ENCODE measurements at places on chromosomes 7 and 10. TPM values are rescaled to one million over a fixed set of nuclear protein-coding genes. Genes with fewer than 3 reads are reported as not detected.

The NYAP1 gene
- total RNA-seq, result 0.38 TPM

DNA sequence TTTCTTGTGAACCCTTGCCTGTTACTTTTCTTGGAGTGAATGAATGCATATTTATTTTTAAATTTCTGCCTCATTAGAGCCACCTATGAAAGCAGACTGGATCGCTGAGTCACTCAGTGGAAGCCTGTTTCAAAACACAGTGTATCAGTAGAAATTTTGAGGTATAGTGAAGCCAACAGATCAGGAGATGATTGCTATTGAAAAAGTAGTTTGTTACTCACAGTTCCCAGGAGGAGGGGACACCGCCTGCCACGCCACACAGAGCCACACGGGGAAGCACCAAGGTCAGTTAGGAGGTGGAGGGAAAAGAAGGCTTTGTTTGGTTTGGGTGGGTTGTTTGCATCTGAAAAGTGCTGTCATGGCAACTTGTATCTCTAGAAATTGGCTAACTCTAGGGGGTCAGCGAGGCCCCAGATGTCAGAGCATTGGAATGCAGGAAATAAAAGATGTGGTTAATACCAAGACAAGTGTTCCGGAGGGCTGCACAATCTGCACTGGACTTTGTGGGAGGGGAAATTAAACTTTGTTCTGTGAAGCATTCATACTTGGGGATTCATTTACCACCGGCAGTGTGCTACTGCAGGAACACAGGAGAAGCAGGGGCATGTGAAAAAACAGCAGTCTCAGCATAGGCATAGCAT lies 106.4 kb upstream of the SDK1 start:
- DNase-seq, result no peak
- no peaks in the 10 kb centered on the region for H3K36me3 ChIP-seq
- no peaks in the 10 kb centered on the region for H3K27me3 ChIP-seq
- no peak overlapping the region for H3K27ac ChIP-seq

- no peaks in the 10 kb centered on the region for H3K4me1 ChIP-seq
- H3K27ac ChIP-seq, result no peak overlapping the region
These were observed 56.8 kb downstream of the RAB11FIP2 start for GRCh38 chr10:117989962-117990361.

The MMRN2 gene
- 32.1 TPM for total RNA-seq

- H3K27me3 ChIP-seq, result no peaks in the 10 kb centered on the region
- no peak overlapping the region for H3K27ac ChIP-seq
- no peak overlapping the region for H3K4me3 ChIP-seq
- H3K4me1 ChIP-seq, result no peaks in the 10 kb centered on the region
- H3K36me3 ChIP-seq, result no peaks in the 10 kb centered on the region
- DNase-seq, result no peak
These were observed 722 bp downstream of the AGR2 start for GRCh38 chr7:16803881-16804673.

The TRRAP gene
- 15.5 TPM for total RNA-seq

GRCh38 chr7:83614112-83614511 lies 34.8 kb downstream of the SEMA3E start:
- H3K4me1 ChIP-seq, result no peaks in the 10 kb centered on the region
- no peak overlapping the region for H3K27ac ChIP-seq
- DNase-seq, result no peak
- H3K36me3 ChIP-seq, result no peaks in the 10 kb centered on the region
- no peak overlapping the region for H3K4me3 ChIP-seq

DNA sequence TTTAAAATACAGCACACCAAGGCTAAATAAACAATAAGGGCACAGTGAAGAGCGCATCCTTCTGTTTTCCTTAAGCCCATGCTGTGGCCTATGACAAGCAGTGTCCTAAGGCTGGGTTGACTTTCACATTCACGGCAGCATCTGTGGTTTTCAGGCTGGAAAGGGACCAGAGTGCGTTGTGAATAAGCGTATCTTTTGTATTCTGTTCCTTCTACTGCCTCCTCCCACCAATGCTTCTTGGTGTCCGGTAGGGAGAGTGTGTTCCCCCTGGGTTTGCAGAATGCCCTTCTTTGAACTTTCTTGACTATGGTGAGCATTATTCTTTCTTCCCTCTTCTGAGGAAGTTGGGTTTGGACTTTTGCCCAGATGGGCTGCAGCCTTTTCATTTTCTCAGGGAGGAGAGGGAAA lies 73.6 kb downstream of the ABCA13 start:
- no peaks in the 10 kb centered on the region for H3K36me3 ChIP-seq
- H3K27me3 ChIP-seq, result peaks cover 8% of the 10 kb centered on the region
- H3K27ac ChIP-seq, result no peak overlapping the region

- H3K27ac ChIP-seq, result no peak overlapping the region
- DNase-seq, result no peak
- H3K36me3 ChIP-seq, result peaks cover 59% of the 10 kb centered on the region
- peaks cover 13% of the 10 kb centered on the region for H3K4me1 ChIP-seq
- H3K4me3 ChIP-seq, result no peak overlapping the region
- no peaks in the 10 kb centered on the region for H3K27me3 ChIP-seq
These were observed 153.3 kb downstream of the EGFR start for GRCh38 chr7:55172161-55172560.

DNA sequence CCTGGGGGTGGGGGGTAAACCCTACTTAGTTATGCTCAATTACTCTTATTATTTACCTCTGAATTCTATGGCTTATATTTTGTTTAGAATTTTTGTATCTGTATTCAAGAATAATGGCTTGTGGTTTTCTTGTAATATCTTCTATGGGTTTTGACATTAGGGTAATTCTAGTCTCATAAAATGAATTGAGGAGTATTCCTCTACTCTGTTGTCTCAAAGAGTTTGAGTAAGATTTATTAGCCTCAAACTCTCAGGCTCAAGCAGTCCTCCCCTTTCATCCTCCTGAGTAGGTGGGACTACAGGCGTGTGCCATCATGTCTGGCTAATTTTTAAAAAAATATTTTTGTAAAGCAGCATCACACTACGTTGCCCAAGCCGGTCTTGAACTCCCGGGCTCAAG lies 19.6 kb upstream of the UCMA start:
- no peaks in the 10 kb centered on the region for H3K27me3 ChIP-seq
- H3K4me1 ChIP-seq, result no peaks in the 10 kb centered on the region
- H3K27ac ChIP-seq, result no peak overlapping the region
- H3K4me3 ChIP-seq, result no peak overlapping the region
- H3K36me3 ChIP-seq, result no peaks in the 10 kb centered on the region

DNA sequence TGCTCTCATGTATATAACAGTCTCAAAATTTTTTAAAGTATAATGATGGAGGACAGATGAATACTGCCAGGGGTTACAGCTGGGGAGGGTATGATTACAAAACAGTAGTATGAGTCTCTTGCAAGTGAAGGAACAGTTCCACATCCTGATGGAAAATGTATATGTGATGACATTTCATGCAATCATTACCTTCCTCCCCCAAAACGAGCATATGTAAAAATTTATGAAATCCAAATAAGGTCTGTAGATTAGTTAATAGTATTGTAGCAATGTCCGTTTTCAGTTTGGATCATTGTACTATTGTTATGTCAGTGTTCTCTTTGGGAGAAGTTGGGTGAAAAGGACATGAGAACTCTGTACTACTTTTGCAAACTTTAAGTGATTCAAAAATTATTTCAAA lies 38.0 kb downstream of the DRGX start:
- H3K36me3 ChIP-seq, result no peaks in the 10 kb centered on the region
- H3K27me3 ChIP-seq, result no peaks in the 10 kb centered on the region
- no peak overlapping the region for H3K4me3 ChIP-seq
- no peak overlapping the region for H3K27ac ChIP-seq

All from left ventricle myocardium inferior (tissue), 1 donor.